ENCODE measurements at places on chromosomes 6 and 20.

DNA sequence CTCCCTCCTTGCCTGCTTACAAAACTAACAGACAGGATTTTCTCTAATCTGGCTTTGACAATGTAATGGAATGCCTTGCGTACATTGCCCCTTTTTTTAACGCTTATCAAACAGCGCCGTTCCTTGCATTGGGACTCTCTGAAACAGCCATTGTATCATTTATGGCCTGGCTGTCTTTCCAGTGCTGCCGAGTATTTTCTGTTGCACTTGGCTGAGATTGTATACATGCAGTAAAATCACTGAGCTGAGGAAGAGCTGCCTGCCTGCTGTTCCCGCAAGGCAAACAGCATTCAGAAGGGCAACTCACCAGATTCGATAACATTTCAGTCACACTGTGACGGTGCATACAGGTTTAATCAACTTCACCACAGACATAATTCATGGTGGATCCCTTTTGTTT, 106.0 kb downstream of the SH3BGRL2 start:
- no peak for DNase-seq

GRCh38 chr6:9064156-9064555, 628.8 kb upstream of the SLC35B3 start:
- no peak for DNase-seq

DNA sequence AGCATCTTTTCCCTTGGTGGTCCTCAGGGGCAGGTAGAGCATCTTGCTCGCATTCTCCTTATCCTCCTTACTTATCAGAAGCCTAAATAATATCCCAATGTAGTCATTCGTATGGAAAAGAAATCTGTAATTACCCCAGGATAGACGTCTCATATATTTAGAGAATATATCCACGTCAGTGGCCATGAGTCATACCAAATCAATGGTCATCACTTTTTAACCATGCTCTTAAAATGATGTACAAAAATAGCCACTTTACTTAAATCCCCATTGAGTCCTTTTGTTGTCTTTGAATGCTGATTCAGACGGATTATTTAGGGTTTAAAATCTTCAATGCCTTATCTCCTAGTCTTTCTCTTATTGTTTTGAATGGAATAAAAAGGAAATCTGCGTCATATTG, 231.7 kb upstream of the STXBP5 start:
- DNase-seq, result no peak

DNA sequence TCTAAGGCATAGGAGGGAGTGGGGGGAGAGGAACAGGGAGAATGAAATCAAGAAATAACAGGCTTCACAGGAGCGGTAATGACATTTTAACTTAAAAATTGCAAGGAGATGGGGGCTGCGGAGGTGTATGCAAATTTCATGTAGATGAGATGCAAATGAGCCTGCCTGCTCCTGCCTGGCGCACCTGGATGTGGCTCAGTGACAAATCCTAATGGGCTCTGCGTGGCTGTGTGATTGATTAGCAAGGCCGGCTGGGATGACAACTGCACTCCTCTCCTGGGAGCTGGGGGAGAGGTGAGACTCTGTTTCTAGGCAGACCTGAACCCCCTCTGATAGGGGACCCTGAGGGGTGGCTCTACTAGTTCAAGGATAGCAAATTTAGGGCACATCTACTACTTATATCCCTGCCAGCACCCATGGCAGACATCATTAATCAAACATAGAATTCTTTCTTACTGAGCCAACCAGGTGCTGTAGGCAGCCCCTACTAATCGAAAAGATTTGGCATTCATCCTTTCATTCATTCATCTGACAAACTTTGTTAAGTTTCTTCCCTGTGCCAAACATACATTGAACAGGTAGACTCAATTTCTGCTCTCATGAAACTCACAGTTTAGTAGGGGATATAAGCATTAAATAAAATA, 38.4 kb upstream of the TGM2 start:
- no peak for DNase-seq

DNA sequence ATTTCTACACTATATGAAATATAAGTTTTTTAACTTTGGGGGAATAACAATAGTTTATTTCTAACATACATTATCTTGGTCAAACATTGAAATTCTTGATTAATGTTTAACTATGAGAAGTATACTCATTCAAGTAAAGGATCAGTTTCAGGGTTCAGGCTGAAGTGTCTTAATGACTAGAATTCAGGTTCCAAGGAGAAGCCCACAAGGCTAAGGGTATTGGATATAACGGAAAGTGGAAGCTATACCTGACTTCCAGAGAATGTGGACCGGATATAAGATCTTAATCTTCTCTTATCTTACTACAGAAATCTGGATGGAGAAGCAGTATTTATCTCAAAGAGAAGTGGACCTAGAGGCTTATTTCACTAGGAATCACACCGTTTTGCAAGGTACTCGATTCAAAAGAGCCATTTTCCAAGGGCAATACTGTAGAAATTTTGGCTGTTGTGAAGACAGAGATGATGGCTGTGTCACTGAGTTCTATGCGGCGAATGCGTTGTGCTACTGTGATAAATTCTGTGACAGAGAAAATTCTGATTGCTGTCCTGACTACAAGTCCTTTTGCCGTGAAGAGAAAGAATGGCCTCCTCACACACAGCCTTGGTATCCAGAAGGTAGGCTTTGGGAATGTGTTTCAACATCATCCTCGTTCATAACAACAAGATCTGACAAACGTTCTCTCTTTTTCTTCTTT, at the start of gene TINAG:
TINAG (plus strand) TSS at position 153 of the 697 bp plus-strand sequence; CDS start at position 263, 110 bp downstream.
- DNase-seq, result no peak

DNA sequence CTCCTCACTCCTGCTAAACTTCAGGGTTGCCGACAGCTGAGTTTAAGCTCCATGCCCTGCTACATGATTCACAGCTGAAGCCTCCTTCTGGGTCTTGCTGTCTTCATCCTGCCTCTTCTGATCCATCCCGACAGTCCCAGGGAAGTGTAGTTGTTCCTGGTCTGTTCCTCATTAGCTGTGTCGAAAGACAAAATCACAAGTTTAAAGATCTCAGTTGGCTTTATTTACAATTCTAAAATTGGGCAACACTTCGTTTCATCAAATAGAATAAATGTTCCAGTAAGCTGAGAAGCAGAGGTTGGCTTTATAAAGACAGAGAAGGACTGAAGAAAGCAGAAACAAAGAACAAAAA, 4.1 kb upstream of the SLC2A10 start:
- no peak for DNase-seq

GRCh38 chr20:44470327-44470726, 5.3 kb upstream of the TTPAL start:
- DNase-seq, result no peak
